ENCODE measurements at places on chromosomes 5 and 9.

GRCh38 chr5:74126294-74126693 lies 500.3 kb downstream of the ARHGEF28 start:
- no peak for DNase-seq

DNA sequence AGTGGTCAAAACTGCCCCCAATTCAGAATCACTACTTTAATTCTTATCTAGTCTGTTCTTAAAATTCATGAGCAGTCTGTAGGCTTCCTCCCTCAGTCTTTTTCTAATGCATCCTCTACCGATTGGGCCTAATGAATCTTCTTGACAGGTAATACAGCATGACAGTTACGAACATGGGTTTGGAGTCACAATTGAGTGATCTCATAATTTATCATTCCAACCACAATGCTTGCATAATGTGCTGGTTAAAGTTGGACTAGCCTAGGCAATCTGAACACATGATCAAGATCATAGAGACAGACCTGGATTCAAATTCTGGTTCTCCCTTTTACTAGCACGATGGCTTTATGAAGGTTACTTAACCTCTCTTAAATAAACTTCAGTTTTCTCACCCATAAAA lies 33.1 kb upstream of the SETD9 start:
- DNase-seq: no peak

DNA sequence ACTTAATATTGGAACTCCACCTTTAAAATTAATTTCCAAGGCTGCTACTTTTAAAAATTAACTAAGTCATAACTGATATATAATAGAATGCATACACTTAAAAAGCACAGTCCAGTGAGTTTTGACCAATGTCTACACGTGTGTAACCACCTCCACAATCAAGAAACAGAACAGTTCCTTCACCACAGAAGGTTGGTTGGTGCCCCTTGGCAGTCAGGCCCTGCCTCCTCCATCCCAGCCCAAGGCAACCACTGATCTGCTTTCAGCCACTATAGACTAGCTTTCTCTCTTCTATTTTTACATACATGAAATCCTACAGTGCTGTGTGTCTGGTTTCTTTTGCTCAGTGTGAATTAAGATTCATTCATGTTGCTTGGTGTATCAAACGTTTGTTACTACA lies 215.2 kb downstream of the CRB2 start:
- DNase-seq: no peak

DNA sequence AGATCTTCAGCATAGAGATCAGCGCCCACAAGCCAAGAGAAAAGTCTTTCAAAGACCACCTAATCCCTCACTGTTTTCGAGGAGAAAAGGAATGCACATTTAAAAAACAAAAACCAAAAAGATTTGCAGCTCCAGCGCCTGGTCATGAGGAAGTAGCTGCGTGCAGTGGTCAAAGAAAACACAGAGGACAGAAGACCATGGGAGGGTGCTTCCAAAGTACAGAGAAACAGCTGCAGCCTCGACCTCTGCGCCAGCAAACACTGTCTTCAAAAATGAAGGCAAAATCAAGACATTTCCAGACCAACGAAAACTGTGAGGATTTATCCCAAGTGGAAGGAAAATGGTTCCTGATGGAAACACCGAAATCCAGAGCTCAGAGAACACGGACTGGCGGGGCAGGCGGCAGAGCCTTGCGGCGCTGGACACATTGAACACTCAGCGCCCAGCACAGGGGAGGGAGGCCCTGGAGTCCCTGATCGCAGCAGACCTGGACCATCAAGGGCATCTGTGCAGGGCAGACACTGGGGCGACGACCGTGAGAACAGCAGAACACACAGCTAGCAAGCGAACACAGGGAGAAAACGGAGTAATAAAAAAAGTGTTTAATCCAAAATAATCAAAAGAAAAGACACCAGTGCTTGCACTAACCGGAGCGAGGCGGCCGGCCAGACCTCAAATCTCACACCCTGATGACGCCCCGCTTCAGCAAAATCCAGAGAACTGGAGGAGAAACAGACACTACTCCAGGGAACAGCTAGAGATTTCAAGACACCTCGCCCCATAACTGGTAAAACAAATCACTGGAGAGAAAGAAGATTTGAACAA lies 12.6 kb upstream of the SLC12A7 start:
- no peak for DNase-seq

- DNase-seq: no peak
These were observed 164.7 kb downstream of the DOCK2 start for GRCh38 chr5:169801781-169802180.

DNA sequence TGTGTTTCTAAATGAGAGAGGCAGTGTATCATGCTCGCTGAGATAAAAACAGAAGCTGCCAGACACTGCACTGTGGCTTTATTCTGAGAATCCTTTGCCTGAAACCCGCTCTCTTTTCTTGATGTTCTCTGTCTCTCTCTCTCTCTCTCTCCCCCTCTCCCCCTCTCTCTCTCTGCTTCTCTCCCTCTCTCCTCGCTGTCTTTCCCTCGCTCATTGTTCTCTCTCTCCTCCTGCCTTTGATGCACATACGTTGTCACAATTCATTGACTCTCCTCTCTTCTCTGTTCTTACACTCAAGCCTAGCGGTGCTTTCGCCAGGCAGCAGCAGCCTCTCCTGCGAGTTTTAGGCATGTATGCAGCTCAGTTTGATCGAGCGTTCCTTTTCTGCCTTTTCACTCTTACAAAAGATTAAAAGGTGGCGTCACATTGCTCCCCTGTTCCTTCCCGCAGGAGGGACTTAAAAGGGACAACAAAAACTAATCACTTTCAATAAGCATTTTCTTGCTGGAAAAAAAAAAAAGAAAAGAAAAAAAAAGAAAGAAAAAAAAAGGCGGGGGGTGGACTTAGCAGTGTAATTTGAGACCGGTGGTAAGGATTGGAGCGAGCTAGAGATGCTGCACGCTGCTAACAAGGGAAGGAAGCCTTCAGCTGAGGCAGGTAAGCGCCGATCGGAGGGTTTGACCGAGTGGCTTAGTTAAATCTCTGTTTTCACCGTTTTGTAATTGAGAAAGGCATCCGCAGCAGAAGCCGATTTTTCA lies 717.9 kb upstream of the WWC1 start:
- no peak for DNase-seq

GRCh38 chr9:74147906-74148305 lies 349.2 kb upstream of the RORB start:
- no peak for DNase-seq

GRCh38 chr9:8436786-8437185 lies 637.2 kb upstream of the DMAC1 start:
- DNase-seq: no peak

- no peak for DNase-seq
These were observed 145.3 kb downstream of the TTLL11 start for GRCh38 chr9:121947775-121948174.

GRCh38 chr5:138705567-138705966 lies 47.7 kb upstream of the CTNNA1 start:
- no peak for DNase-seq

All from CD4-positive, alpha-beta T cell (primary cell).